RPMI8226 (cell line): ENCODE measurements at places on chromosomes 16 and 17.

DNA sequence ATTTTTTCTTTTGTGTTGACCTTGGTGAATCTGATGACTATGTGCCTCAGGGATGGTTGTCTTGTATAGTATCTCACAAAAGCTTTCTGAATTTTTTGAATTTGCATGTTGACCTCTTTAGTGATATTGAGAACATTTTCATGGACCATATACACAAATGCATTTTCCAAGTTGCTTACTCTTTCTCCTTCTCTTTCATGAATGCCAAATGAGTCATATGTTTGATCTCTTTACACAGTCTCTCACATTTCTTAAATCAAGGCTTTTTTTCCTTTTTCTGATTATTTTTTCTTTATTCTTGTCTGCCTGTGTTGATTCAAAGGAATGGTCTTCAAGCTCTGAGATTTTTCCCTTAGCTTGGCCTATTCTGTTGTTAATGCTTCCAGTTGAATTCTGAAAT is 46.6 kb upstream of the KCNJ16 start:
- DNase-seq, result no peak

DNA sequence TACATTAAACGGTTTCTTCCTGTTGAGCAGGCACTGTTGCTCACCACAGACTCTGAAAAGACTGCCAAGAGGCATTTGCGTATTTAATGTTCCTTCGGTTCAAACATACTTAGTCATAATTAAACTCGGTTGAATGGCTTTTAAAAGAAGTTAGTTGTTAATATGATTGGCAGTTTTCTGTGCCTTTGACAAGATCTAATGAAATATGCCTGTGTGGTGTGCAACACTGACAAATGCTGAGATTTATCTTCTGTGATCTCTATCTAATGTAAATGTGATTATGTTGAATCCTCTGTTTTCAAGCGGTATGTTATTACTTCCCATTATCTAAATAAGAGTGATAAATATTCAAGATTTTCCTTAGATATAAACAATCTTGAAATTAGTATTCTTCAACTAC is 1046.6 kb downstream of the CDH8 start:
- no peak for DNase-seq

GRCh38 chr16:49112754-49113153 is 168.9 kb downstream of the CBLN1 start:
- no peak for DNase-seq

- no peak for DNase-seq
These were observed 4.8 kb downstream of the CDR2L start for GRCh38 chr17:74992223-74992622.

DNA sequence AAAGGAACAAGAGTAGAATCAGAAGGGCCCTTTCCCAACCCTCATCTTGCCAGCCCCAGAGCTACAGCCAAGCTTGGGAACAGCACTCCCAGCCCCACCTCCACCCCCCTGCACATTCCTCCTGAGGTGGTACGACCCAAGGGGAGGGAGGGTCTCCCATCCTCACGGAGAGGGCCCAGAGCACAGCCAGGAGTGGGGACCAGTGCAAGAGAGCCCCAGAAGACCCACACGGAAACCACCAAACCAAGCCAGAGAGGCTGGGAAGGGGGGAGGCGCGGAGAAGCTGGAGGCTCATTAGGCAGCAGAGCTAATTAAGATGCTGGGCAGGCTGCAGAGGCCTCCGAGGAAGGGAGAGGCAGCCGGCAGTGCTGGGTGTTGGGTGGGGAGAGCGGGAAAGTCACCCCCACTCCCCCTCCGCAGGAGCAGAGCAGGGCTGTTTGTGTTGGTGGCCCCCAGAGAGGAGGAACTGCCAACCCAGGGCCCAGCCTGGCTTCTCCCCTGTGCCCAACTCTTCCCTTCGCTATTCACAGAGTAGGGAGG is 2.4 kb downstream of the CACNB1 start:
- no peak for DNase-seq

DNA sequence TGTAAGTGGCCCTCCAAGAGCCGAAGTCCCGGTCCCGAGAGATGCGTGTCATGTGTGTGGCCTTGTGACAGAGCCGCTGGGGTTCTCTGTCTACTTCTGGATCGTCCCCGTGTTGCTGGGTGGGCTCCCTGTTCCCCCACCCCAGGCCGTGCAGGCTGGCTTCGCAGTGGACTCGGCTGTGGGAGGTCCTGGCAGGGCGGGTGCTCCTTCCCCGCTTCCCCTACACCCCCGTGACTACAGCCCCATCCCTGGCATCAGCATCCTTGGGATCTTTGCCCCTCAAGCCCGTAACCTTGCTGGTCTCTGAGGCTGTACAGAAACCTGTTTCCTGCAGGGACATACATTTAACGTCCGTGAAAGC is 136.3 kb downstream of the BANP start:
- no peak for DNase-seq

- no peak for DNase-seq
These were observed 9.2 kb downstream of the NXN start for GRCh38 chr17:970364-970763.

DNA sequence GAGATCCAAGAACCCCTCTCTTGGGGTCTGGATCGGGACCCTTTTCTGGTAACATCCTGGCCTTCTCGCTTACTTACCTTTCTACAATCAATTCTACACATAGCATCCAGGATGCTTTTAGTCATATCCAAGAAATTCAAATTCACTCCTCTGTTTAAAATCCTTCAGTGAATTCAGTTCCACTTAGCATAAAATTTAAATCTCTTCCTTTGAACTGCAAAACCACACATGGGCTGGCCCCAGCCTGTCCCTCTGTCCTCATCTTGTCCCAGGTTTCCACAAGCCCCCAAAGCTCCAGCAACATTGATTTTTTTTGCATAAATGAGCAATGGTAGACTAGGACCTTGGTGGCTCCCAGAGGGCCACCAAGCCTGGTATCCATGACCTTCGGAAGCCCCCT is 96.4 kb upstream of the C16orf82 start:
- no peak for DNase-seq

GRCh38 chr16:17276010-17276530 is 194.7 kb downstream of the XYLT1 start:
- no peak for DNase-seq

DNA sequence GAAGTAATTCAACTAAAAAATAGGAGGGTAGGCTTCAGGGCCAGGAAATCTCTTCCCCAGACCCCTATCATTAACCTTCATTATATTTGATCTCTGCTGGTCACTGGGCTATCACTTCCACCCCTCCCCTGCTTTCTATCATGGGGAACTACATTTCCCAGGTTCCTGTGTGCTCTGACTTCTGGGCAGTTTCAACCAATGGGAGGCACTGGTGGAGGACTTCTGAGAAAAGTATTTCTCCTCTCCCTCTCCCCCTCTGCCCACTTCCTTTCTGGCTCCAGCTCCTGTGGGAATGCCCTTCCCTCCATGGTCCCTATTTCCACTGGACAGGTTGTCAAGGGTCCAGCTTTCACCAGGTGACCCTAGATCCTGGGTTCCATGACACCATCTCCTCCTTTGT is 364.4 kb downstream of the C16orf95 start:
- no peak for DNase-seq

- peak; percentile 84 for DNase-seq
These were observed 6.3 kb upstream of the C1QTNF8 start for GRCh38 chr16:1102333-1102700.

GRCh38 chr16:59385959-59386358 is 651.8 kb upstream of the GOT2 start:
- DNase-seq, result no peak

DNA sequence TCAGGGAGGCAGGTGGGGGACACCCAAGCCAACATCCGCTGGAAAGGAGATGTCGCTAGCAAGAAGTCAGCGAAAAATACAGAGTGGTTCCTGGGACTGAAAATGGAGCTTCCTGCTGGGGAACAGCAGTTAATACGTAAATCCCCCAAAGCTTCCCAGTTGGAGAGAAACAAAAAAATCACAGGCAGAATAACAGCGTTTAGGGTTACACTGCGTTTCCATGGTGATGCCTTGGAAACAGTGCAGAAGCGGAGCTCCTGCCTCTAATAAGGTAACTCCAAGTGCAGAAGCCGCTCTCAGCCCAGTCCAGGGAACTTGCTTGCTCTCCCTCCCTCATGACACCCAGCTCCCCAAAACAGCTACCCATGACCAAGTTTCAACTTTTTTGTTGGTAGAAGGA is 73.4 kb downstream of the PLD6 start:
- DNase-seq, result no peak

GRCh38 chr17:6044261-6044660 is 25.9 kb upstream of the WSCD1 start:
- no peak for DNase-seq

GRCh38 chr17:41528959-41529353 is 848 bp upstream of the KRT19 start:
- no peak for DNase-seq
